ENCODE measurements at places on chromosomes 3 and 15.

GRCh38 chr3:12317914-12318313 is 29.0 kb downstream of the PPARG start:
- no peak for DNase-seq

DNA sequence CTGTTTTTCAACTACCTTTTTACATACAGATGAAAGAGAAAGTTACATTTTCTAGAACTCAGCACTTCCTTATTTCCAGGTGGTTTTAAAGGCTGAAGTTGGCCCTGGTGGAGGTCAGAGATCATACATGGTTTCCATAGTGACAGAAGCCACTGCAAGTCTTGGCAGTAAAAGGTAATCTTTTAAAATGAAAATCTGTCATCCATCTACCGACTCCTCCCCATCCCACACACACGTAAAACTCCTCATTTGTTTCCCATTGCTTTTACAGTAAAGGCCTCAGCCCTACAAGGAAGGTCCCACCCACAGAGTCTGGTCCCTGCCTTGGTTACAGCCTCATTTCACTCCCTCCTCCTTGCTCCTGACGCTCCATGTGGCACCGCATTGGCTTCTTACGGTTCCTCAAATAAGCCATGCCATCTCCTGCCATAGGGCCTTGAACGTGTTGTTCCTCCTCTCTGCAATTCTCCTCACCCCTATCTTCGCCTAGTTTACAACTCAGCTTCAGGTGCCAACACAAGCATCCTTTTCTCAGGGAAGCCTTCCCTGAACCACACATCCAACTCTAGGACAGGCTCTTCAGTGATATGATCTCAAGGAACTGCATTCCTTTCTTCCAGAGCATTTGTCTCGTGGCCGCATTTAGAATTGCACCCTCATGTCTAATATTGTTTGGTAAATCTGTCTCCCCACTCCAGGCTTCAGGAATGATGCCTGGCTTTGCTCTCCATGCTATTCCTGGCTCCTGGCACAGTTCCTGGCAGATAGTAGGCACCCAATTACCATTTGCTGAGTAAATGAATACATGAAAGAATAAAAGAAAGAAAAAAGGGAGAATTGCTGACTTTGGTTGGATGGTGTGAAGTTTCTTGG is 2.6 kb downstream of the CYP19A1 start:
- no peak for DNase-seq

DNA sequence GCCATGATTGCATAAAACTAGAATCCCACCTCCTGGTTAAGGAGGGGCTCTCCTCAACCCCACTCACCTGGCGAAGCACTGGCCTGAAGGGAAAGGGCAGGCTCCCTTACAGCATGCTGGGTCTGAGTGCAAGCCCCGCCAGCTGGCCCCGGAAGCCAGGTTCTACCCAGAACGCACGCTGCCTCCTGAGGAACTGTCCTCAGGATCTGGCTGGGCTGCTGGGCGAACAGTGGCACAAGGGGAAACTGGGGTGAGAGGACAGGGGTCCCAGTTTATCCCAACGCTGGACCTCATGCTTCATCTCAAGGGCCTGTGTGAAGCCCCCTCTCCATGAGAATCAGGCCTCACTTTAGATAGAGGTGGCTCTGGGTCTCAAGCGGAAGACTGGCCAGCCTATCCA is 47.5 kb downstream of the NUP210 start:
- DNase-seq = no peak

- no peak for DNase-seq
Observed at GRCh38 chr3:114089675-114090074, 33.1 kb downstream of the QTRT2 start.

Measured in DMS53 (cell line).